ENCODE measurements at places on chromosomes 7 and 10.
A peak's percentile ranks its signal among the peaks of the same experiment; 100 is the strongest.

- DNase-seq, result no peak
Measured at GRCh38 chr7:25583621-25584020, 355.3 kb upstream of the NPVF start.

- DNase-seq, result no peak
Measured at GRCh38 chr7:130489140-130489983, 2.5 kb upstream of the MEST start.

- no peak for DNase-seq
Measured at GRCh38 chr7:52088008-52088901, 771.6 kb upstream of the COBL start.

- DNase-seq, result no peak
Measured at GRCh38 chr10:21496343-21497176, 28.9 kb downstream of the SKIDA1 start.

DNA sequence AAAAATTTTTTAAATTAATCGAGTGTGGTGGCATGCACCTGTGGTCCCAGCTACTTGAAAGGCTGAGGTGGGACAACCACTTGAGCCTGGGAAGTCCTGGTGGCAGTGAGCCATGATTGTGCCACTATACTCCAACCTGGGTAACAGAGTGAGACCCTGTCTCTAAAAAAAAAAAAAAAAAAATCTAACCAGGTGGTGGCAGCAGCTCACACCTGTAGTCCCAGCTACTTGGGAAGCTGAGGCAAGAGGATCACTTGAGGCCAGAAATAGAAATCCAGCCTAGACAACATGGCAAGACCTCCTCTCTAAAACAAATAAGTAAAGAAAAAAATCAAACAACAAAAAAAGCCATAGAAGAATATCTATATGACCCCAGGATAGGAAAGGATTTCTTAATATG lies 3.6 kb upstream of the MYOF start:
- no peak for DNase-seq

GRCh38 chr7:27944643-27945042 lies 204.7 kb downstream of the TAX1BP1 start:
- no peak for DNase-seq

- no peak for DNase-seq
Measured at GRCh38 chr7:112298543-112299100, 92.1 kb downstream of the ZNF277 start.

DNA sequence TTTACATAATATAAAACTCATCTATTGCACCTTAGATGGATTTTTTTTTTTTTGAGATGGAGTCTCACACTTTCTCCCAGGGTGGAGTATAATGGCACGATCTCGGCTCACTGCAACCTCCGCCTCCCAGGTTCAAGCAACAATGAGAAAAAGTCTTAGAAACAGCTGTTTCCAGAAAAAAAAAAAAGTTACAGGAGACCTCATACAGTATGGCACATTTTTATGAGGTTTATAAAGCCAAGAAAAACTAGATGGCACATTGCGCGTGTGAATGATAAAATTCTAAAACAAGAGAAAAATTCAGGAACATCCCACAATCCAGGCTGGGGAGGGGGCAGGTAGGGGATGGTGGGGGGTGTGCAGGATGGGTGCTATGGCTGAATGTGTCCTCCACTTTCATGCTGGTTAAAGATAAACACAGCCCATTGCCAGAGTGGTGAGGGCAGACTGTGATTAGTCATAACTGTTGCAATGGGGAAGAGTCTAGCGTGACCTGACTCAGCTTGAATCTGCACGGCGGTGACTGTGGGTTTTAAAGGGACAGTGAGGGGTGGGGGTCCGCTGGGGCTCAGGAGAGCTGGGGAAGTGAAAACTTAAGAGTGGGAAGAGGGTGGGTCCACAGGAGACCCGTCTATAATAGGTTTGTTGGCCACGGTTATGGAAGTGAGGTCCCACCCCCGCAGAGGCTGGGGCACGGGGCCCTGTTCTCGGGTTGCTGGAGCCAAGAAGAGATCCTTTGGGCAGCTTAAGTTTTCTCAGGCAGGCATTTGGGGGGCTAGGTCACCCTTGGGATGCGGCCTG lies 11.9 kb upstream of the LRRC27 start:
- DNase-seq, result no peak

- DNase-seq, result no peak
Measured at GRCh38 chr7:116210345-116211005, at the start of gene TES. Gene TES (plus strand): TSS chr7:116210539. CDS start chr7:116210708, 169 bp downstream.

GRCh38 chr7:138875794-138876193 lies 77.8 kb upstream of the ATP6V0A4 start:
- DNase-seq, result no peak

- peak; percentile 16 for DNase-seq
Measured at GRCh38 chr10:62162261-62162981, 106.2 kb downstream of the RTKN2 start.

DNA sequence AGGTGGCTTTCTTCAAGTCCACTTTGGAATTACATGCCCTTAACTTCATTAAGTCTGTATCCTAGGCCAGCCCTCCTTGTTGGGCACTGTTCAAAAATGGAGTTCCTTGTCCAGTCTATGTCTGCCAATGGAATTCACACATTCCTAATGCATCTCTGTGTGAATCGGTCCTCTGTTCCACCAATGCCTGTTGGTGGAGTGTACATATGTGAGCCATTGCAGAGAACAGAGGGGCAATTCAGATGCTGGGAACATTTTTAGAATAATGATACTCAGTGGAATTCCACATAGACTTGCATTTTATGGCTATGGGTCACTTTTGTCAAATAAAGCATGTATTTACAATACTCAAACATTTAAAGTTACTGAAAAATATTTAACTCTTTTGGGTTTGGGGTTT lies 108.3 kb downstream of the COL28A1 start:
- no peak for DNase-seq

GRCh38 chr10:73946253-73947145 lies 35.6 kb downstream of the PLAU start:
- no peak for DNase-seq

DNA sequence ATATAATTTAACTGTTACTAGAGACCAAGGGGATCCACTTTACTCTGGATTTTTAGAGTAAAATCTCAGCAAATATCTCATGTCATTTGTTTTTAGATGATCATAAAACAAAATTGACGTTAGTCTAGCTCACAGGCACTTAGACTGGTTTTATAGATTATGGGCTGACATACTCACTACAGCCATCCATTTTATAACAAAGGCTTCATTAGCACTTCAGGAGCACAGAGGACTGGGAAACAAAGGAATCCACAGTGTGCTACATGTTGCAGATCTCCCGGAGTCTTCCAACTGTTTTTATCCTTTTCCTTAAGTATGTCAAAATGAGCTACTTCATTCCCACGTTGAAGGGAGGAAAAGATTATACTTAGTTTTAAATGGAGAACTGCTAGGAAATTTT lies 15.9 kb upstream of the SCRN1 start:
- no peak for DNase-seq

DNA sequence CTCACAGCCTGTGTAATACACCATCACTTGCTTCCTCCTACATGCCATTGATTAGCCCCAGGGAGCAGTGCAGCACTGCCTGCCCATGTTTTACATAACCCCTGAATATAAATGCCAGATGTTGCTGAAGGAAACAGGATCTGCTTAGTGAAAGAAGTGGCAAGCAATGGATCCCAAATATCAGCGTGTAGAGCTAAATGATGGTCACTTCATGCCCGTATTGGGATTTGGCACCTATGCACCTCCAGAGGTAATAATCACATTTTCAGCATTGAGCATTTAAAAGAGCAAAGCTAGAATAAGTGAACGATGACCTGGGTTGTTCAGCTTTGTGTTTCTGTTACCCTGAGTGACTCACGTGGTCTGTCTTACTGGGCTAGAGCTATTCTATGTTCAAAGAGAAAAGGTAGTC lies at the start of gene AKR1C4:
Gene AKR1C4 (plus strand): TSS at position 136 of the 412 bp plus-strand sequence. CDS start 31 bp downstream, at position 167.
- DNase-seq, result no peak

- no peak for DNase-seq
Measured at GRCh38 chr10:22308390-22308789, 7.8 kb upstream of the COMMD3 start.

GRCh38 chr7:82789883-82790609 lies 346.5 kb upstream of the CACNA2D1 start:
- DNase-seq, result peak; percentile 21

DNA sequence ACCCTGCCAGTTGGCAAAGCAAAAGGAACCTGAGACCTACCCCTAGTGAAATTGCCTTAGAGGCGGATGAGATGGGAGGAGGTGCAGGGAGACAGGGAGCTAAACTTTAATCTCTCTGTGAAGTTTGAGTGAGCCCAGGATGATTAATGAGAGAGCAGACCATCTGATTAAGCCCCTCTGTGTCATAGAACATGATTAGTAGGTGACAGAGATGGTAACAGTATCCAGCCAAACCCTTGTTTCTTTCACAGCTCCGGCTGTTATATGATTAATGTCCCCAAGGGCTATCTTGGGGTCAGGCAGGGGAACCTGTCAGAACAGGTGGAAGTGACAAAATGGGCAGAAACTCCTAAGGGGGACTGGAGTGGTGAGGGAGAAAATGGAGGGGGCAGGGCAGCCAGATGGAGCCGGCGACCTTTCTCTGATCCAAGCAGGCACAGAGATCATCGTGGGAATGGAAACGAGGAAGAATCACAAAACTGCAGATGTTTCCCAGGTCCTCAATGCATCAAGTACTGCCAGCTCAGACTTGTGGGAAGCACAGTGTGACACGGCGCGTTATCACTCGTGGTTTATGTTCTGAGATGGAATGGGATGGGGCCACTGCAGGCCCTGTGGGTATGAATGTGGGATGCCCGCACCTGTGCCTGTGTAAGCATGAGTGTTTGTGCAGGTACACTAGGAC lies 684.2 kb downstream of the LRMDA start:
- DNase-seq, result no peak

GRCh38 chr10:4450981-4451908 lies 374.8 kb upstream of the AKR1E2 start:
- DNase-seq, result peak; percentile 73

GRCh38 chr10:49115796-49116508 lies 630 bp upstream of the VSTM4 start:
- DNase-seq, result no peak

- DNase-seq, result no peak
Measured at GRCh38 chr10:73968098-73968521, 29.8 kb upstream of the VCL start.

GRCh38 chr7:1062296-1063294 lies 18.2 kb downstream of the GPR146 start:
- DNase-seq, result no peak

- DNase-seq, result no peak
Measured at GRCh38 chr7:100400656-100401055, 27.4 kb downstream of the PILRA start.

GRCh38 chr10:71616817-71617654 lies 102.5 kb downstream of the C10orf105 start:
- DNase-seq, result no peak

DNA sequence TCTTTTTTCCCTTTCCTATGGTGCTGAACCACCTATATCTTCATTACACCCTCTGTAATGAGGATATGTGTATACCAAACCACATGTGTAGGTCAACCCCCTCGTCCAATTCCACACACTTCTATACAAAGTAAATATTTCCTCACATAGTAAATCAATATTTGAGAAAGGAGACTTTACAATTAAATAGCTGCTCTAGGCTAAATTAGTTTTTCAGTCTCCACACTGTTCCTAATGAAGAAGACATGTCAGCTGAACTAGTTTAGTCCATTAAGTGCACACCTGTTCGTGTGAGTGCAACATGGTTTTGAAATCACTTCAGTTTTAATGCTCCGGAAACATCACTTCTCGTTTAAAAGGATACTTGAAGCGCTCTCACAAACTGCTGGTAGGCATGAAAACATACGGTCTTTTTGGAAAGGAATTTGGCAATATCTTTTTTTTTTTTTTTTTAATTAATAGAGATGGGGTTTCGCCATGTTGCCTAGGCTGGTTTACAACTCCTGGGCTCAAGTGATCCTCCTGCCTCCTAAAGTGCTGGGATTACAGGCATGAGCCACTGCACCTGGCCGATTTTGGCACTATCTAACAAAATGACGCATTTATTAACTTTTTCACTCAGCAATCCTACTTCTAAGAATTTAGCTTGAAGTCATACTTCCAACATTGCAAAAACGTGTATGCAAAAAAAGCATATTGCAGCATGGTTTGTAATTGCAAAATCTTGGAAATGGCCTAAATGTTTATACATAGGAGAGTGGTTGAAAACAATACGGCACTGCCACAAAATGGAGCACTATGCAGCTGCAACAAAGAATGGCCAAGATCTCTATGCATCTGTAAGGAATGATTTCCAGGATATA lies 2.1 kb upstream of the XRCC2 start:
- no peak for DNase-seq

- DNase-seq, result no peak
Measured at GRCh38 chr10:89505640-89506275, 29.6 kb downstream of the SLC16A12 start.

DNA sequence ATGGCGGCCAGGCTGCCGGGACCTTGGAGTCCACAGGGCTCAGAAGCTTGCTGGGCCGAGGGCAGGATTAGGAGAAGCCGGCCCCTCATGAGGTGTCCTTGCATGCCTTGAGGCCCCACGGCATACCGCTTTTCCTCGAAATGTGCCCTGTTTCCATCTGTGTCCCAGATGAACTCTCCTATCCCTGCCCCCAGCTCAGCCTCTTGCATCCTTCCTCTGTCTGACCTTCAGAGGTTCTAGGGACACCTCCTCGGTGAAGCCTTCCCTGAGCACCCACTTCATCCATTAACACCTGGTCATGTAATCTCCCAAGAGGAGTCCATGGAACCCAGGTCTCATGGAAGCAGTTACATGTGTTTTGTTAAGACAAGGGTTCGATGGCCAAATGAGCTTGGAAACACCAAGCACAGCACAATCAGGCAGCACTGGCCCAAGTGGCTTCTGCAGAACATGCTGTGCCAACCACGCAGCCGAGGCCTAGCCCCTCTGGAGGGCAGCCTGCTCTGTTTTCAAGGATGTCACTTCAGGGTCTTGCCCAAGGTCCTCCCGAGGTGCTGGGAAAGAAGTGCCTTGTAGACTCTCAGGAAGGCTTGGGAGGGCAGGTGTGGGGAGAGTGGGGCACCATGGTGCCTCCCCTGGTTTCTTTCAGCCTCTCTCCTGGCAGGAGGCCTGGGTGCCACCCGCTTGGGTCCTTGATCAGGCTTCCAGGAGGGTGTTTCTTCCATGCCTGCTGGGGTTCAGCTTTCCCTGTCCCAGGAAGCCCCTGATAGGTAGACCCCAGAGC lies 124.3 kb downstream of the NEURL1 start:
- no peak for DNase-seq

- no peak for DNase-seq
Measured at GRCh38 chr7:38154278-38154677, 23.8 kb upstream of the STARD3NL start.

Measured in NCI-H1048 (cell line).